Head of caudate nucleus (tissue), 42 donors: ENCODE measurements at places on chromosomes 5 and 9.

- peak; percentile 78 for DNase-seq
These were observed 77.3 kb downstream of the AMBP start for GRCh38 chr9:114000671-114001409.

GRCh38 chr5:165525271-165525670 lies 2019.9 kb downstream of the MAT2B start:
- no peak for DNase-seq

DNA sequence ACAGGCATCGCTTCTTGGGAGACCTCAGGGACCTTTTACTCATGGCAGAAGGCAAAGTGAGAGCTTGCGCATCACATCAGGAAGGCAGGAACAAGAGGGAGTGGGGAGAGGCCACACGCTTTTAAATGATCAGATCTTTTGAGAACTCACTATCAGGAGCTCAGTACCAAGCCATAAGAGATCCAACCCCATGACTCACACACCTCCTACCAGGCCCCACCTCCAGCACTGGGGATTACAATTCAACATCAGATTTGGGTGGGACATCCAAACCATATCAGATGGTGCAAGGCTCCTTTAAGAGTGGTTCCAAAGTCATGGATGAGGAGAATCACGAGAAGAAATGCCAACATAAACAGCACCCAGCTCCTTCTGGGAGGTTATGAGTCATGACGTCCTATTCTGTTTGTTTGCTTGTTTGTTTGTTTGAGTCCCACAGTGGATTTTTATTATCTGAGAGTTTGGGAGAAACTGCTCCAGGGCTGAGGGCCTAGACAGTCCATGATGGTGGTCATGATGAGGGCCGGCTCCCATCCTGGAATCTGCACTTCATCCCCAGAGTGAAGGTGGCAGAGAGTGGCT lies 453.5 kb downstream of the GADD45G start:
- DNase-seq, result no peak

DNA sequence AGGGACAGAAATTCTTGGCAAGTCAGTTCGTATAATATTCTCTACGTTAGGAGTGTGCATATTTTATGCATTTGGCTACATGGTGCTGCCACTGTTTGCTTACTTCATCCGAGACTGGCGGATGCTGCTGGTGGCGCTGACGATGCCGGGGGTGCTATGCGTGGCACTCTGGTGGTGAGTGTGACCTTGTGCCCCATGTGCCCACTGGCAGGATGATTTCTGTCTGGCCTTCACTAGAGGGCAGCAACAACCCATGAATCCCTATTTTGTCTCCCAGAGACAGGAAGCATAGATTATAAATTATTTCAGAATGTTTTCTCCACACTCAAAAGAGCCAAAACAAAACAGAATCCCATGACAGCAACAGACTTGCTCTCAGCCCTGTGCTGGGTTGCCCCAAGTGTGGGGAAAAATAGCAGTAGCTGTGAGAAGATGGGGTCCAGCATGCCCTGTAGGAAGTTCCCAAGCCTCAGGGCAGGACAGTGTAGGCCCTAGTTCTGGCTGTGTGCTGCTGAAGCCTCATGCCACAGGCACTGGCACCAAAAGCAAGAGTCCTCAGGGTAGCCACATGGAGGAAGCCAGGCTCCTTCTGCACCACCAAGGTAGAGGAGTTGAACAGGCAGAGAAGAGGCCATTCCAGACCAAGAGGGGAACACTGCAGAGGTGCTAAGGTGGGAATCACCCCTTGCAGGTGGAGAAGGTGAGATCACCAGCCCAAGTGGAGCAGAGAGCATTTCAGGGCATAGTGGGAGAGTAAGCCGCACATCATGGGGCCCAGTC lies 16.0 kb downstream of the SLC22A5 start:
- peak; percentile 38 for DNase-seq

DNA sequence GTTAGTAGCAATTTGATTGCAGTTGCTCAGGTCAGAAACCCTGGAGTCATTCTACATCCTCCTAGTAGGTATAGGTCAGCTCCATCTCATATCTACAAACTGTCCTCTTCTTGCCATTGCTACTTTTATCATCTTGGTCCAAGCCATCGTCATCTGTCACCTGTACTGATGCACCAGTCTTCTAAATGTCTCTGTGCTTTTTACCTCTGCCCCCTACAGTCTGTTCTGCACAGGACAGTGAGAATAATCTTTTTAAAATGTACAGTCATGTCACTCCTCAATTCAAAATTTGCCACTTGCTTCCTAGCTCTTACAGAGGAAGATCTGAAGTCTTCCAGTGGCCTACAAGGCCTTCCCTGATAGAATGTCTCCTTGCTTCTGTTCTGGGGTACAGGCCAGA lies 6.8 kb downstream of the NNT start:
- no peak for DNase-seq

DNA sequence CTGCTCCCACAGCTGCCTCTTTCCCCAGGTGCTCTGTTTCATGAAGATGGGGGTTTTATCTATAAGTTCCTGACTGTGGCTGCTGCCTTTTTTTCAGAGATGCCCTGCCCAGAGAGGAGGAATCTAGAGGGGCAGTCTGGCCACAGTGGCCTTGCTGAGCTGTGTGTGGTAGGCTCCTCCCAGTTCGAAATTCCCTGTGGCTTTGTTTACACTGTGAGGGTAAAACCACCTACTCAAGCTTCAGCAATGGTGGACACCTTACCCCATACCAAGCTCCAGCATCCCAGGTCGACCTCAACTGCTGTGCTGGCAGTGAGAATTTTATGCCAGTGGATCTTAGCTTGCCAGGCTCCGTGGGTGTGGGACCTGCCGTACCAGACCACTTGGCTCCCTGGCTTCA lies 250.0 kb downstream of the FER start:
- DNase-seq, result no peak

- DNase-seq, result no peak
These were observed 43.1 kb downstream of the TNFAIP8 start for GRCh38 chr5:119398727-119399466.

DNA sequence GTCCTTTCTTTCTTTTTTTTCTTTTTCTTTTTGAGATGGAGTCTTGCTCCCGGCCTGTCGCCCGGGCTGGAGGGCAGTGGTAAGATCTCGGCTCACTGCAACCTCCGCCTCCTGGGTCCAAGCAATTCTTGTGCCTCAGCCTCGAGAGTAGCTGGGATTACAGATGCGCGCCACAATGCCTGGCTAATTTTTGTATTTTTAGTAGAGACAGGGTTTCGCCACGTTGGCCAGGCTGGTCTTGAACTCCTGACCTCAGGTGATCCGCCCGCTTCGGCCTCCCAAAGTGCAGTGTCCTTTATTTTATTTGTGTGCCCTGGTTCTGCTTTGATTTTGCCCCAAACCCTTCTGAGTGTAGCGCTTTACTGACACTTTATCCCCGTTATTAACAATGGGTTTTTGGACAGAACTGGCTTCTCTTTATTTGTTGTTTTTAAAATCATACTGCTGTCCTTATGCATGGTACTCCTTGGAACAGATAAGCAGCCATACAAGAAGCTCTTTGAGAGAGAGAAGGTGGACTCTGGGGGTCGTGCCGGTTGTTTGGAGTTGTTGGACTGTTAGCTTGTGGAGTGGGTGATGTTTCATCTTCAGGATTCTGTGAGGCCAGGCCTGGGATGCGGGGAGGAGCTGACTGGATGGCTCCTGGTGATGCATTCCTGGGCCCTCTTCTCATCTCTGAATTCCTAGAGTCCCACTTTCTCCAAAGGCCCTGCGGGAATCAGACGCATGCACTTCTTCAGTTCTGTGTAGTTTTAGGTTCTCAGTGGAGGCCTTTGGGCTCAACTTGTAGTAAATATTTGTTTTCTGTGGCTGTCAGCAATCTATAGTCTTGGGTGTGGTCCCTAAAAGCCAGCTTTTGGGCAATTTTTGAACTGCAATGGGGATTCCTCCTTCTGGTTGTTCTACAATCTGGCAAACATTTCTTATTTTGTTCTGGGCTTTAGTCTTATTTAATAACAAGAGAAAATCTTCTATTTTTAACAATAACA lies 47.8 kb downstream of the PTTG1 start:
- DNase-seq, result no peak

DNA sequence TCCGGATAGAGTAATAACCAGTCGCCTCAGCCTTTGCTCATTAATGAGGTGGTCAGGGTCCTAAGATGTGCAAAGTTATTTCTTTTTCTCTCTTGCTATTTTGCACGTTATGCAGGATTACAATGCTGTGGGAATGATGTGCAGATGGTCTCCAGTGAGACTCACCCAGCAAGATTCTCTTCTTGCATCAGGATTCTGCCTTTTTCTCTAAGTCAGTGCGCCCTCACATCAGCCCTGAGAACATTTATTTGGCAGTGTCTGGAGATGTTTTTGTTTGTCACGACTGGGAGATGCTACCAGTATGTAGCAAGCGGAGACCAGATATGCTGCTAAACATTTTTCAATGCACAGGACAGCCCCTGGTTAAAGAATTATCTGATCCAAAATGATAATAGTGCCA lies 280.3 kb upstream of the WWC1 start:
- no peak for DNase-seq

GRCh38 chr5:90983148-90983547 lies 400.0 kb downstream of the ARRDC3 start:
- no peak for DNase-seq

GRCh38 chr9:125758986-125759763 lies 12.0 kb downstream of the PBX3 start:
- DNase-seq, result peak; percentile 62

GRCh38 chr5:11524188-11524587 lies 380.1 kb downstream of the CTNND2 start:
- no peak for DNase-seq

GRCh38 chr5:87853541-87853940 lies 415.1 kb downstream of the TMEM161B start:
- DNase-seq, result no peak

DNA sequence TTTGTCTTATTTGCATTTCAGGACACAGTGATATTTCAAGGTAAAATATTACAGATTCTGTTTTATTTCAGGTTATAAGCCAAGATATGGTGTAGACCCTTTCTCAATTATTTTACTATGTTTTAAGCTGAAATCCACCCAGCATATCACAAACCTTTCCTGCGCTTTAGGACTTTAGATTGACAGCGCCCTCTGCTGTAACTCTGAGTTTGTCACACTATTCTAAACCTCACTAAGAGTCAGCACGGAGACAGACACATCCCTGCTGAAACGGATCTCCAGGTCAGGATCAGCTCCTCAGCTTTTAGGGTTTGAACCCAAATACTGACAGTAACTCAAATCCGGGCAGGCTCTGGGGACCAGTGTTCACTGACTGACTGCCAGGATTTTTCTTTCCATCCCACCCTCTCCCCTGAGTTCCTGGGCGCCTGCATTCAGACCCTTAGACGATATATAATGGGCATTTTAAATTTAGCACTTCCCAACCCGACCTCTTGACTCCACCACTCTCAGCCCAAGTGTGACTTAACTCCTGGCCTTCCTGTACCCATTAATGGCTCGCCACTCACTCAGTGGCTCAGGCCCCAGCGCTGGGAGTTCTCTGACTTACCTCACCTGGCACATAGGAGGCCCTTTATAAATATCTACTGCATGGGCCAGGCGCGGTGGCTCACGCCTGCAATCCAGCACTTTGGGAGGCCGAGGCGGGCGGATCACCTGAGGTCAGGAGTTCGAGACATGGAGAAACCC lies 33.5 kb downstream of the TLX3 start:
- DNase-seq, result no peak

DNA sequence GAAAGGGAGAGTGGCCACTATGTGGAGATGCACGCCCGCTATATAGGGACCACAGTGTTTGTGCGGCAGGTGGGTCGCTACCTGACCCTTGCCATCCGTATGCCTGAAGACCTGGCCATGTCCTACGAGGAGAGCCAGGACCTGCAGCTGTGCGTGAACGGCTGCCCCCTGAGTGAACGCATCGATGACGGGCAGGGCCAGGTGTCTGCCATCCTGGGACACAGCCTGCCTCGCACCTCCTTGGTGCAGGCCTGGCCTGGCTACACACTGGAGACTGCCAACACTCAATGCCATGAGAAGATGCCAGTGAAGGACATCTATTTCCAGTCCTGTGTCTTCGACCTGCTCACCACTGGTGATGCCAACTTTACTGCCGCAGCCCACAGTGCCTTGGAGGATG lies 19.8 kb downstream of the RGMB start:
- no peak for DNase-seq

DNA sequence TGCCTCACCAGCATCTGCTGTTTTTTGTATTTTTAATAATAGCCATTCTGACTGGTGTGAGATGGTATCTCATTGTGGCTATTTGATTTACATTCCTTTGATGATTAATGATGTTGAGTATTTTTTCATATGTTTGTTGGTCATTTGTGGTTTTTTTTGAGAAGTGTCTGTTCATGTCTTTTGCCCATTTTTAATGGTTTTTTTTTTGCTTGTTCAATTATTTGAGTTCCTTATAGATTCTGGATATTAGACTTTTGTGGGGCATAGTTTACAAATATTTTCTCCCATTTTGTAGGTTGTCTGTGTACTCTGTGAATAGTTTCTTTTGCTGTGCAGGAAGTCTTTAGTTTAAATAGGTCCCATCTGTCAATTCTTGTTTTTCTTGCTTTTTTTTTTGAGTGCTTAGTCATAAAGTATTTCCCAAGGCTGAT lies 148.1 kb downstream of the NPR3 start:
- DNase-seq, result no peak

DNA sequence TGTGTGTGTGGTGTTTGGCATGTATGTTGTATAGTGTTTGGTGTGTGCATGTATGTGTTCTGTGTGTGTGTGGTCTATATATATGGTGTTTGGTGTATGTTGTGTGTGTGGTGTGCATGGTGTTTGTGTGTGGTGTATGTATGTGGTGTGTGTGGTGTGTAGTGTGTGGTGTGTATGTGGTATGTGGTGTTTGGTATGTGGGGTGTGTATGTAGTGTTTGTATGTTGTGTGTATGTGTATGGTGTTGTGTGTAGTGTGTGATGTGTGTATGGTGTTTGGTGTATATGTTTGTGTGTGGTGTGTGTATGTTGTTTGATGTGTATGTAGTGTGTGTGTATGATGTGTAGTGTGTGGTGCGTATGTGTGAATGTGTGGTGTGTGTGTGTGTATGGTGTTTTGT lies 78.8 kb downstream of the HMCN2 start:
- no peak for DNase-seq

DNA sequence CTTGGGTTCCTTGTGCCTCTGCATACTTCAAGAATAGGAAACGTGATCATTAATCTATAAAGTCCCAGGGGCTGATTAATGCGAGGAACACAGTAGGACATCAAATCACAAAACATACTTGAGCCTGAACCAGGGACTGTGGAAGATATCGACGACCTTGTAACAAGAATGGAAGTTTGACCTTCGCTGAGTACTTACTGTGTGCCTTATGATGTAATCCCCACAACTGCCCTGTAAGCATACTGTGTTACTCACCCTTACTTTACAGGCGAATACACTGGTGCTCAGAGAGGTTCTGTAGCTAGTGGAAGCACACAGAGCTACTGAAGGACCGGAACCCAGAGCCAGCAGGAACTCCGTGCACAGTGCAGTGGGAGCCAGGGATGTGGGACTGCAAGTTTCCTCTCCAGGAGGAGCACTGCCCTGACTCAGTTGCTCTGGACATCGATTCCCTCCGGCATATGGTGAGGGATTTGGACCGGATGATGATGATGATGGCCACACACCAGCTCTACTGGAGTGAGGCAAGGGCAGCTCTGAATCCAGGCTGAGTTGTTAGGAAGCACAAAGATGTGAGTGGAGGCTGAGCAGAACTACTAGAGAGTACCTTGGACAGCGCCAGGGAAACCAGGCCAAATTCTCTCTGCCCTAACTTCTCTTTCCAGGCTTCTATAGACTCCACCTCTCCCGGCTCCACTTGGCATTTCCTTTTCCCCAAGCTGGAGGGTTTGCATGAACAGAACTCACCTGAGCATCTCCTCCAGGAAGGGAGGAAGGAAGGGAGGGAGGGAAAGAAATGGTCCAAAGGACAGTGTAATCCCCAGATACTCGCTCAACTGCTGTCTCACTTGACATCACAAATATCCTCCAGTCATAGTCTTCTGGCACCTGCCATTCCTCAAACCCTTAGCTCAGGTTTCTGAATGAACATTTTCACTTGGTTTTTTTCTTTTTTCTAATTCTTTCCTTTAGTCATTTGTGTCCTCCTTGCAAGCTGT lies 1.5 kb upstream of the GABBR2 start:
- DNase-seq, result no peak
